ENCODE measurements at places on chromosomes 4 and X.

DNA sequence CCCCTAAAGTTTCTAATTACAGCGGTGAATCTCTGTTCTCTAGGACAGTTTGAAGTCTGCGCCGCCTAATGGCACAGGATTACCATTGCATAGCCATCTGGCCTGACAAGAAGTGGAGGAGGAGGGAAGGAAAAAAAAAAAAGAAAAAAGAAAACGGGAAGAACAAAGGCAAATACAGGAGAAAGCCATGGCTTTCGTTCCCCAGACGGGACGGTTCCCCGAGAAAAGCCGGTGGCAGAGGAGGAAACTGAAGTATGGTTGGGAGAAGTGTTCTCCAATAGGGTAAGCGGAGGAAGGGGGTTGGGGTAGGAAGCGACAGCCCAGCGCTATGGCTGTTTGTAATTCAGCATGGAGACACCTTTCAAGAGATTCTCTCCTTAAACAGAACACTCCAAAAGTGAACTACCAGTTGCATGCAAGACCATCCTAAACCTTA is 80.8 kb downstream of the HMGN5 start:
- no peak for DNase-seq

- DNase-seq = no peak
These were observed 38.8 kb downstream of the CLCN3 start for GRCh38 chr4:169658975-169659715.

GRCh38 chrX:119790977-119791436 is 423 bp downstream of the RPL39 start:
- no peak for DNase-seq

DNA sequence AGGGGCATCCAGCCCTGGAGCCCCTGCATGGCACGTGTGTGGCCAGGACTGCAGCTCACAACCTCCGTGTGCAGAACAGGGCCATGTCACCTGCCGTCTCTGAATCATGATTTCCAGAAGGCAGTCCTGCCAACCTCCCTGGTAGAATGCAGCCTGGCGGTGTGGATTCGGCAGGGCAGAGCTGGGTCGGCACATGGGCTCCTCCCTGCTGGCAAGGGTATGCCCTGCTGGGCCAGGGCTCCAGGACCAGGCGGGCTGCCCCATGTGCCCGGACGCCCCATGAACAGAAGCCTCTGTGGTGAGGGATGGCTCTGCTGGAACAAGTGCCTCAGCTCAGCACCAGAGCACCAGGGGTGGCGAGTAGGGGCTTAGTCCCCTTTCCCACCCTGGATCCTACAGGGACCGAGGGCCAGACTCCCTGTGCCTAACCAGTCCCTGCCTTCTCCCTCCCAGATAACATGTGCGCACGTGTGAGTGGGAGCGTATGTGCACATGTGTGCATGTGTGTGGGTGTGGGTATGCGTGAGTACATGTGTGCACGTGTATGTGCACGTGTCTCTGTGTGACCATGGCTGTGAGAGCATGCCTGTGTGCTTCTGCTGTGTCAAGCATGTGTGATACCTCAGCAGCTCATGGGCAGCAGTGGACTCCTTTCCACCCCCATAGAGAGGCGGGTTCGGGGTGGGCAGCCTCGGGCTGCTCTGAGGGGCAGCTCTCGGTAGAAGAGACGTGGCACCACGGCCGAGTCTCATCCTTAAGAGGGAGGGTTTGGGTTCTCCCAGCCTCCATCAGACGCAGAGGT is 10.3 kb upstream of the MXD4 start:
- DNase-seq = no peak

GRCh38 chrX:130895299-130895698 is 7.7 kb downstream of the ENOX2 start:
- no peak for DNase-seq

- DNase-seq = no peak
These were observed 78.9 kb downstream of the FAT1 start for GRCh38 chr4:186644737-186645261.

GRCh38 chrX:769796-770195 is 139.2 kb downstream of the SHOX start:
- no peak for DNase-seq

DNA sequence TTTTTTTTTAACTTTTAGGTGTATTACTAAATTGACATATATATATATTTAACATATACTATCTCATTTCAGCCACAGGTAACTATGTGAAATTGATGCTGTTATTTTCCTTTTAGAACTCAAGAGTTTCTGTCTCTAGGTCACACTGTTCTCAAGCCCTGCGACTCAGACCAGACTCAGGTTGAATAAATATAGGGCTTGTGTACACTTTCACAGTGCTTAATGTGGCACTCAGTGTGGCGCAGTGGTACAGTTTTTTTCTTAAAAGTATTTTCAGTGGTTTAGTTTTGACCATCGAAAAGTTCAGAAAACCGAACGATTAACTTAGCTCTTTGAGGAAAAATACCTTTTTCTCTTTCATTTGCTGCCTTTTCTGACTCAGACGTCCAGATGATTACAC is 24.7 kb downstream of the PACRGL start:
- DNase-seq = no peak

- DNase-seq = no peak
These were observed 72.7 kb downstream of the SHISA3 start for GRCh38 chr4:42470023-42470422.

DNA sequence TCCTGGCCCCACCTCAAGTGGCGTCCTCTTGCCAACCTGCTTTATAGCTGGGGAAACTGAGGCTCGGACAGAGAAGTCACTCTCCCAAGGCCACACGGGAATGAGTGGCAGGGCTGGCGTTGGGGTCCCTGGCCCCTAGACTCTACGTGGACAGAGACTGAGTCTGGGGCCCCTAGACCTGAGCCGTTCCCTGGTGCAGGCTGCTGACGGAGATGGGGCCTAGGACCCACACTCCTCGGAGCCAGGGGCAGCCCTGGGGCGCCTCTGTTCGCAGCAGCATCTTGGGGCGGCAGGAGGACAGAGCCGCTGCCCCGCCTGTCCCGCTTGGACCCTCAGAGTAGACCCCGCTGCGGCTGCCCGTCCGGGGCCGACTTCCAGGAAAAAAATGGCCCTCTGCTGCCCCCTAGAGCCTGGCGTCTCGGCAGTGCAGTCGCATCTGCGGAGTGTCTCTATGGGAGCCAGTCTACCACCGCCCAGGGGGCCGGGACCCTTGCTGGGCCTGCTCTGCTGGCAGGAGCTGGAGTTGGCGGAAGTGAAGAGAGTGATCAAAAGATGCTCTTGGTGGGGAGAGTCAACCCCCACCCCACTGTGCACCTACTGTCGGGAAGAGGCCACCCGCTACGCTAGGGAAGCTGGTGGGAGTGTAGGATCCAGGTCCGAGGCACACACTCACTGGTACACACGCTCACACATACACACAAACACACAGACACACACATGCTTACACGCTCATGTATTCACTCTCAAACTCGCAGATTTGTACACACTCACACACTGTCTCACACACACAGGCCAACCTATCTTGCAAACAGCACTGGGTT is 220.1 kb downstream of the AFAP1 start:
- peak; percentile 31 for DNase-seq

DNA sequence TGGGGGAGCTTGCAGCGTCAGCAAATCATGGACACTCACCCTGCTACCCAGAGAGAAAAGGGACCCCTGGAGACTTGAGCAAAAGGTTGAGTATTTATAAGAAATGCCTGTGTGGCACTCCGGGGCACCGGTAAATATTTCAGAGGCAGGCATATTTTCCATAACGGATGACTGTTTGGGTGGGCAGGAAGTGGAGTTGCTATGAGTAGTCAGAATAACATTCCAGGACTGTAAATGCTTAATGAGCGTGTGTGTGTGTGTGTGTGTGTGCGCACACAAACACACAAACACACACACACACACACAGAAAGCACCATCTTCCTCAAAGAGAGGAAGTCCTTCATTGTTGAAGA is 74.6 kb downstream of the MXRA5 start:
- DNase-seq = no peak

GRCh38 chrX:34849371-34849770 is 93.2 kb upstream of the FAM47B start:
- no peak for DNase-seq

GRCh38 chr4:102263024-102263787 is 82.1 kb downstream of the SLC39A8 start:
- DNase-seq = peak; percentile 36

DNA sequence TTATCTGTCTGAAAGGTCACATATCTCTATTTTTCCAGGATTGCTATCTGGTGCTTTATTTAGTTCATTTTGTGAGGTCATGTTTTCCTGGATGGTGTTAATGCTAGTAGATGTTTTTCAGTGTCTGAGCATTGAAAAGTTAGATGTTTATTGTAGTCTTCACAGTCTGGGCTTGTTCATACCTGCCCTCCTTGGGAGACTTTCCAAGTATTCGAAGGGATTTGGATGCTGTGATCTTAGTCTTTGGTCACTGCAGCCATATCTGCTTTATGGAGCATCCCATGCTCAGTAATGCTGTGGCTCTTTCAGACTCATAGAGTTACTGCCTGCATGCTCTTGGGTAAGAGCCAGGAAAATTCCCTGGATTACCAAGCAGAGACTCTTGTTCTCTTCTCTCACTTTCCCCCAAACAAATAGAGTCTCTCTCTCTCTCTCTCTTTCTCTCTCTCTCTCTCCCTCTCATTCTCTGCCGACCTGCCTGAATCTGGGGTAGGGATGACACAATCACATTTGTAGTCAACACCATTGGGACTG is 130.0 kb downstream of the AR start:
- DNase-seq = no peak

DNA sequence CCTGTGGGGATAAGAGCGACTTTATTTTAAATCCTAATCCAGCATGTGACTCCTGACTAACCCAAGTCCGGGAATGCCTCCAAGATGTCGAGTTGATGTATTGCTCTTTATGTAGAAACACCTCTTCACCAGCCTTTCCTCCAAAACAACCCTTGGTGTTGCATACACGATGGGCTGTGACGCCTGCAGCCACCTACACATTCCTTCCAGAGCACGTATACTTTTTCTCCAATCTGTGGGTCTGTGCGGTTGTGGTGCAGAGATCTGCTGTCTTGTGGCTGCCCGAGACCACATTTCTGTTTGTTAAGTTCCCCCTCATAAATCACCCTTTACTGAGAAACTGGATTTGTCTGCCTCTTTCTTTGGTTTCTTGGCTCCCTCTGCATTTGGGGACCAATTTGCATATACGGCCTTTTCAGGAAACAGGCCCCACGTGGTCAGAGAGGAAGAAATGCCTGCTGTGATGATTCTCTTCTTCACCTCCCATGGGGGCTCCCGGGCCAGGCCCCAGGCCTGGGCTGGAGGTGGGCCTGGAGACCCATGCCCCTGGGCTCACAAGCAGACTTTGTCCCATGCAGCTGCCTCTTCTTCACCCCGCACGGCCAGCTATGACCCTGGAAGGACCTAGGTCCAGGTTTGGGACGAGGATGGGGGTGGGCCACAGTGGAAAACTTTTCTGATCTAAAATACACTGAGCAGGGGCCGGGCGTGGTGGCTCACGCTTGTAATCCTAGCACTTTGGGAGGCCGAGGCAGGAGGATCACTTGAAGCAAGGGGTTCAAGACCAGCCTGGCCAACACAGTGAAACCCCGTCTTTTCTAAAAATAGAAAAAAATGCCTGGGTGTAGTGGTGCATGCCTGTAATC is 21.4 kb upstream of the AFAP1 start:
- no peak for DNase-seq

GRCh38 chrX:108299101-108299591 is 139.1 kb downstream of the COL4A6 start:
- no peak for DNase-seq

GRCh38 chr4:110033355-110034025 is 120.8 kb downstream of the EGF start:
- no peak for DNase-seq

- no peak for DNase-seq
These were observed 39.7 kb downstream of the RGS12 start for GRCh38 chr4:3332498-3332897.

DNA sequence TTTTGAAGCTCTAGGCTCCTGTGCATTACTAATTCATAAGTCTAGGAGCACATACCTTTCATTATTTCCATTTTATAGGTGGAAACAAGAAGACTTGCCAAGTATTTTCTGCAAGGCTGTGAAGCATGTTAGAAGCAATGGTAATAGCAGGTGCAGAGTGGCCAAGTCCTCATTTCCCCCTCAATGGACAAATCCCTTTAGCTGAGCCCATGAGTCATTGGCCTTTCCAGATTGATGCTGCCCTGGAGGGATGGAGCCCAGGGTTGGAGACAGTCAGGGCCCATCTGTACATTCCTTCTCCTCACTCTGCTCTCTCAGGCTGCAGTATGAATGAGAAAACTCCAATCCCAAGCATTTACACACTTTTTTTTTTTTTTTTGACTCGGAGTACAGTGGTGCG is 6.6 kb downstream of the MGST2 start:
- no peak for DNase-seq

DNA sequence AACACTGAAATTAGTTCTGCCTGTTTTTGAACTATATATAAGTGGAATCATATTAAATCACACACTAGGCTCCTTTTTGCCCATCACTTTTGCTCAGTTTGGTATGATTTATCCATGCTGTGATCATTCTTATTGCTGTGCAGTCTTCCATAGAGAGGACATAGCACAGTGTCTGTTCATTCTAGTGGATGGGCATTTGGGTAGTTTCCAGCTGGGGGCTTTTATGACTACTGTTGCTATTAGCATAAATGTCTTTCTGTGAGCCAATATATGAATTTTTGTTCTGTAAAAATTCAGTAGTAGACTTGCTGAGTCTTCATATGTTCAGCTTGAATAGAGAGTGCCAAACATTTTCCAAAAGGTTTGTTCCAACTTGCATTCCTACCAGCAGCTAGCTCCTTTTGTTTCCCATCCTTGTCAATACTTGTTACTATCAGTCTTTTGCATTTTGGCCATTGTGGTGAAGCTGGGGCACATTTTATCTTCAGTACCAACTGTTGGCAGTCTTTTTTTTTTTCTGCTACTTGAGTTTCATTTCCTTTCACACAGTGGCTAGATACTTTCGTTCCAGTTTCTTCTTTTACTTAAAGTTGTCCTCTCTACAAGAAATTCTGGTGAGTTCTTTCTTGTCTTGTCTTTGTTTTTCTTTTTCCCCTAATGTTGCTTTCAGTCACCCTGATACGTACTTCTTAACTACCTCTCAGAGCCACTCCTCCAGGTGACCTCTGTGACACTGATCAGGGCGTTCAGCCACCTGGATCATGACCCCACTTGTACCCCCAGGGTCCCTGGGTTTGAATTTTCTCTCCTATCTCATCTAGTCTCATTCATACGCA is 87.0 kb downstream of the ANXA3 start:
- DNase-seq = no peak

DNA sequence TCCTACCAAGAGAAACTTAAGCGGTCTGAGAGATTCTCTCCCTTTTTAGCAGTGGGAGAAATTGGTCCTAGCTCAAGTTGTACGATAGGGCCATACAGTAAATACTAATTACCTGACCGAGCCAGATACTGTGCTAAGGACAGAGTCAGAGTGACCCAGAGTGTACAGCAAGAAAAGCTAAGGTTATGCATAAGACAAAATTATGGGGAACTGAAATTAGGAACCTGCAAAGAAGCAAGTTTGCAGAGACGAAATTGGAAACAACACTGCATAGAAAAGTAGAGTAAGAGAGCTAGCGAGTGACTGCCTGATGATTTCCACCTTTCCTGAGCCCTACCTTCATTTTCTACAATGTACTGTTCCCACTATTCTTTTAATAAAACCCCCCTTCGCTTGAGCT is 278.1 kb downstream of the NKX6-1 start:
- DNase-seq = no peak

- DNase-seq = no peak
These were observed 143.8 kb upstream of the PAQR3 start for GRCh38 chr4:79082997-79083396.

GRCh38 chr4:37095925-37096324 is 148.6 kb upstream of the NWD2 start:
- no peak for DNase-seq

- no peak for DNase-seq
These were observed 32.8 kb downstream of the KCNIP4 start for GRCh38 chr4:21915761-21916160.

GRCh38 chr4:158131027-158131426 is 41.8 kb downstream of the GASK1B start:
- no peak for DNase-seq

Measured in NCI-H2029 (cell line).